ENCODE measurements at places on chromosomes 5 and 9.
A peak's percentile ranks its signal among the peaks of the same experiment; 100 is the strongest.

- no peak for DNase-seq
These were observed 30.4 kb upstream of the FCN1 start for GRCh38 chr9:134948149-134948548.

DNA sequence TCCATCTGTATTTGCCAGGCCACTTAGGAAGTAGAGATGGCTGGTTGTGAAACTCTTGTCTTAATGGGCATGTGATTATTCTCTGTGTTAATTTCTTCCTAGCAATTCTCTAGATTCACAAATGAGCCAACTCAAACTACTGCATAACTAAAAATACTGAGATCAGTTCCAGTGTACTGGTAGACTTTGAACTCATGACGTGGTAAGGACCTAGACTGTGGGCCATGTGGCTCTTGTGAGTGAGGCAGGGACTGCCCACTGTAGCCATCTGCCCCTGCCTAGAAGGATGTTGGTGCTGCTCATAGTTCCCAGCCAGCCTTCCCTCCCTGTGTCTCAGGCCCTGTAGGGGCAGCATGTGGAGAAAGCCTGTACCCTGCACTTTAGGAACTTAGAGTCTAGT is 47.4 kb downstream of the CYSTM1 start:
- no peak for DNase-seq

GRCh38 chr5:123455640-123456039 is 32.4 kb upstream of the CEP120 start:
- DNase-seq = no peak

DNA sequence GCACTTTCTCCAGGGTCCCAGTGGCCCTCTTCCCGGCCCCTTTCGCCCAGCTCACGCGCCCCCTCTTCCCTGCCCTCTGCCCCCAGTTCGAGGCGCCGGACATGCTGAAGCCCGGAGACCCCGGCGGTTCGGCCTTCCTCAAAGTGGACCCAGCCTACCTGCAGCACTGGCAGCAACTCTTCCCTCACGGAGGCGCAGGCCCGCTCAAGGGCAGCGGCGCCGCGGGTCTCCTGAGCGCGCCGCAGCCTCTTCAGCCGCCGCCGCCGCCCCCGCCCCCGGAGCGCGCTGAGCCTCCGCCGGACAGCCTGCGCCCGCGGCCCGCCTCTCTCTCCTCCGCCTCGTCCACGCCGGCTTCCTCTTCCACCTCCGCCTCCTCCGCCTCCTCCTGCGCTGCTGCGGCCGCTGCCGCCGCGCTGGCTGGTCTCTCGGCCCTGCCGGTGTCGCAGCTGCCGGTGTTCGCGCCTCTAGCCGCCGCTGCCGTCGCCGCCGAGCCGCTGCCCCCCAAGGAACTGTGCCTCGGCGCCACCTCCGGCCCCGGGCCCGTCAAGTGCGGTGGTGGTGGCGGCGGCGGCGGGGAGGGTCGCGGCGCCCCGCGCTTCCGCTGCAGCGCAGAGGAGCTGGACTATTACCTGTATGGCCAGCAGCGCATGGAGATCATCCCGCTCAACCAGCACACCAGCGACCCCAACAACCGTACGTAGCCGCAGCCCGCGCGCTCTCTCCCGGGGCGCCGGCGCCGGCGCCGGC is 1.0 kb downstream of the PRDM6 start:
- no peak for DNase-seq

GRCh38 chr5:73061593-73061992 is 58.8 kb upstream of the TMEM171 start:
- DNase-seq = no peak

DNA sequence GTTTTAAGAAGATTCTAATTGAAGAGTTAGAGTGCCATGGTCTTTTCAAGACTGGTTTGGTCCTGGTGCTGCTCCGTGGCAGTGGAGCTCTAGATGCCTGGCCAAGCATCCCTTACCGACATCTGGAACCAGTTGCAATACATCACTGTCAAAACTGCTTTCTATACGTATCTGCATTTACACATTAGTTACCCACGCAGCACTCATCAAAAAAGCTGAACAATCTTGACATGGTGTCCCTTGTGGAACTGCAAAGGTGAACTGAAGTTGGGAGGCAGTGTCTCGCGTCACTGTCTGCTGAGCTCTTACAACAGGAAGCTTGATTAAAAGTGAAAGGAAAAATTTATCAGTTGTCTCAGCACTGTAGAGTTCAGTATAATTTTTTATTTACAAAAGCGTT is 82.6 kb downstream of the PBX3 start:
- DNase-seq = no peak

DNA sequence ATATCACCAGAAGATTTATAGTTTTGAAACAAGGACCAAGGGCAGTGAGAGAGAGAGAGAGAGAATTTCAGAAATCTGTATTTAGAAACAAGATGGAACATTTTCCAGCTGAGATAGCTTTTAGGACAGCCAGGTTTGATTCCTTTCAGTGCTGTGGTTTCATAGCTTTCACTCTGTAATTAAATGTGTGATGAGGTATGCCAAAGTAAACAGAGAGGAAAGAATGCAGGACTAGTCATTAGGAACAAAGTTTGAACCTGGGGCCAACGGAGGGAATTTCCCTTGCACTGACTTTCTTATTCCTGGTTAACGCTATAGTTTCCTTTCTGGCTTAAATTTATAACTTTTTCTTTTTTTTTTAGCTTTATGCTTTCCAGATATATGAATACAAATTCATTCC is 10.0 kb upstream of the CCL28 start:
- DNase-seq = no peak

DNA sequence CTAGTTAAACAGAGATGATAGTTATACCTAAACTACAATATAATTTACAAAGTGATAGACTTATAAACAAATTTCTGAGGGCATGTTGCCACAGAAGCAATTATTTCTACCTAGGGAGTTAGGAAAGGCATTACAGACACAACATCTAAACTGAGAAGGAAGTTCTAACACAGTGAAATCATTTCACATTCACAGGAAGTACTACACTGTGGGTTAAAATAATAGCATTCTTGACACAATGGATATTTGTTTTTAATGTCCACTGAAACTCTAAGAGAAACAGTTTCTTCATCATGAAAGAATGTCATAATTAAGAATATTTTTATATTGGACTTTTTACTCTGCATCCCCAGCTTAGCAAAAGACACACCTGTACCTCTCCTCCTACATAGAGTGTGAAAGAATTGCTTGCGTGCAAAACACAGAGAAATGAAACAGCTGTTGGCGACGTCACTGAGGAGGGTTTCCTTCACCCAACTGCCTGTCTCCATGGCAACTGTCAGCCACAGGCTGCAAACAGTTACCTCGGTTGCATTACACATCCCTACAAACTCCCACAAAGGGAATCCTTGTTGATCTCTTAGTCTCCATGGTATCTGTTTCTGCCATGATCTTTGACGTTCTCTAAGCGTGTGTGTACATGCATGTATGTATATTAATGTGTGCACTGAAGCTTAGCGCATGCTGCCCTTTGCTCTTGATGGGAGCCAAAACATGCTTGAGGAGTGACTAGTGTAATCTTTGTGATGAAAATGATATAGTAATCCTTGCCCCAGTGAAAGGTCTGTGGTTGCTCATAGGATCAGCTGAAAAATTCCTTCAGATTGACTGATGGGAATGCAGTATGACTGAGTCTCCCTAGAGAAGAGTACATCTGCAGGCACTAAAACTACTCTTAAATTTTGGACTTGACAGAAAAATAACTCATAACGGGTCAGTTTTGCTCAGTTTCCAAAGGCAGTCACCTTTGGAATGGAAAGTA is 168.5 kb downstream of the ACTL7B start:
- no peak for DNase-seq

GRCh38 chr9:125549465-125549871 is 157.5 kb downstream of the MAPKAP1 start:
- DNase-seq = no peak

DNA sequence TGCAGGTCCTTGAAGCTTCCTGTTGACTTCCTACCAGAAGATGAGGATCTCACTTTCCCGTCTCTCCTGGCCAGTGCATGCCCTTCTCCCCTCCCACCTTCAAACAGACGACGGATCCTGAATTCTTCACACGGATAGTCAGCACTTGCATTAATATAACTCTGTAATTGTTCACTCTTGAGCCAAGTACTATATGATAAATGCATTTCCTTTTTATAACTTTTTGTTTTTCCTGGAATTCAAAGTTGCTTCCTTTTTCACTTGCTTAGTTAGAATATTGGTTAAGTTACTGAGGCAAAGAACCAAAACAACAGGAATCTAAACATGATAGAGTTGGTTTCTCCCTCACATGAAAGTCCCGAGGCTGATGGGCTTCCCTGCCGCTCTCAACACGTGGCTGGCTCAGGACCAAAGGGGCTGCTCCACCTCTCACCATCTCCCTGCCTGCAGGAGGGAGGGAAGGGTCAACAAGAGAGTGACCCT is 20.2 kb upstream of the EGFL7 start:
- no peak for DNase-seq

- DNase-seq = no peak
These were observed 11.5 kb downstream of the EGFL7 start for GRCh38 chr9:136673975-136674785.

- DNase-seq = no peak
These were observed 54.5 kb downstream of the SNCAIP start for GRCh38 chr5:122366501-122366900.

DNA sequence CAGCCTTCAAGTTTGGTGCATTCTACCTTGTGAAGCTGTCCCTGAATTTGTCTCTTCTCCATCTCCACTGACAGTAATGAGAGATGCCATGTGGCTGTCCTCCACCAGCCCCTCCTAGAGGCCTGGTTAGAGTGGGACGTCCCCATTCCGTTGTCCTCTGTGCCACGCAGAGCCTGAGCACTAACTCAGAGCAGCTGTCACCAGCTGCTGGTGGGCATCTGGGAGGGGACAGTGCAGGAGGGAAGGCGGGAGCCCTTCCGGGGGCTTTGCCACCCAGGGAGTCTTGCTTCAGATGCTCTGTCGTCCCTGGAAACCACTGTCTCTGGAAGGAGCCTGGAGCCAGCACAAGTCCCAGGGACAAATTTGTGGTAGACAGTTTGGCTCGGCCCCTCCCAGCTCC is 78.6 kb downstream of the PDZD2 start:
- DNase-seq = no peak

GRCh38 chr9:130209422-130209821 is 37.2 kb downstream of the NCS1 start:
- no peak for DNase-seq

DNA sequence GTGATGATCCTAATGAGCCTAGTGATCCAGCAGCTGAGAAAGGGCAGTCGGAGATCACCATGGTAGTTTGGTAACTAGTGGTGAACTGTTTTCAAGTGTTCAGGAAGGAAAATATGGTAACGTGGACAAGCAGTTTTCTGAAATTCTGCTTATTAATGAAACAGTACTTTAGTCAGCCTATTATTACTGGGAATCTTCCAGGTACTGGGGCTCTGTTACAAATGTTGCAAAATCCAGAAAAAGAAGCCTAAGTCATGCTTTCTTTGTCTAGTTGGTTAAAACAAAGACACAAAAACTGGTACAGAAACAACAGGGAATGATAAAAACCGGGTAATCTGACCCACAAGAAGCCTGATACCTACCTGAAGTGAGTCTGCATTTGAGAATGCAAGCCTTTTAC is 18.2 kb downstream of the TTC23L start:
- DNase-seq = no peak

GRCh38 chr9:112852741-112853504 is 37.8 kb downstream of the SLC46A2 start:
- DNase-seq = no peak

GRCh38 chr5:73853091-73853490 is 227.1 kb downstream of the ARHGEF28 start:
- DNase-seq = peak; percentile 50

GRCh38 chr9:20659474-20659967 is 24.5 kb upstream of the FOCAD start:
- no peak for DNase-seq

- no peak for DNase-seq
These were observed 132.7 kb upstream of the MTAP start for GRCh38 chr9:21669701-21670100.

- DNase-seq = no peak
These were observed 17.1 kb upstream of the GOLM1 start for GRCh38 chr9:86116425-86116824.

DNA sequence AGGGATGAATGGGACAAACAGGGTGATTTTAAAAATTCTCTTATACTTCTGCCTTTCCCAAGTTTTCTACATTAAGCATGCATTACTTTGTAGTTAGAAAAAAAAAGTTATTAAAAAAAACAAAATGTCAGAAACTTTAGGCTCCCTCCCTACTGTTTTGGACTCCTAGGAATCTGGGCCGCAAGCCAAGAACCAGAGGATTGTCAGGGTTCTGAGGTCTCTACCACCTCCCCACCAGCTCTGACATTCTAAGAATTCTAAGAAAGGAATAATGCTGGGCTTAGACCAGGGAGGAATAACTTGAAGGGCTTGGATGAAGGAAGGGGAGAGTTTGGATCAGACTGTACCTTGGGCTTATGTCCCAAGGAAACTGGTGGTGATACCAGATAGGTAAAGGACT is 1.1 kb upstream of the ARHGEF39 start:
- DNase-seq = no peak

GRCh38 chr5:150077060-150077459 is 9.3 kb downstream of the CSF1R start:
- no peak for DNase-seq

- no peak for DNase-seq
These were observed 178.2 kb downstream of the PAM start for GRCh38 chr5:102933316-102933715.

DNA sequence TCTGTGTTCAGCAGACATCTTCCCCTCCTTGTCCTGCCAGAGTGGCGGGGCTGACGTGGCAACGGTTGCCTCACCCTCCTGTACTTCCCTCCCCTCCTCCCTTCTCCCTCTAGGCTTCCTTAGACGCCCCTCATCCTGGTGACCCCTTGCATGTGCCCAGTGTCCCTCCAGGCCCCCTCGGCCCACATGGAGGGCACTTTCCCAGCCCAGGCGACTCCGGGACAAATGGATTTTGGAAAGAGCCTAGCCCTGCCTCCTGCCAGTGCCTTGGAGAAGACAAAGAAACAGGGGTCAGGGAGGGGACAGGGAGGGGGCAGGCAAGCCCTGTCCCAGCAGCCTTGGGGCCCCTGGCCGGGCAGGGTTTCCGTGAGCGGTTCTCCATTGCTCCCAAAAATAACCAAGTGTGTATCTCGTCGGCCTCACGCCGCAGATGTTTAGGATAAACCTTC is 38.3 kb upstream of the NEURL1B start:
- DNase-seq = no peak

DNA sequence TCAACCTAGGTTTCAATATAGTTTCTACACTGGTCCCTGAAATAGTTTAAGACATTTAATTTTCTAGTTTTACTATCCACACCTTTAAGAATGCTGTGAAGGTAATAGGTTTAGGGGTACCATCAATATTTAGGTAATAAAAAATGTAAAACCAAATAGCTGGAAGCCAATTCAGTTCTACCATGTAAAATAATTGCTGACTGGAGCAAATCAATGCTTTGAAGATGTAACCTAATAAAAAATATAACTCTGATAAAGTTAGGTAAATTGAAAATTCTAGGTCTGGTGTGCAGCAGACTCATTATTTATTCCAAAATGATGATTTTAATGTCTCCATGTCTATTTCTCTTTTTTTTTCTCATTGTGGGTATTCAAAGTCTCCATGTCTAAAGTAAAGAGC is 21.8 kb downstream of the CDH6 start:
- no peak for DNase-seq

All from COLO829 (cell line).